ENCODE measurements at places on chromosomes 11 and 22. TPM values are rescaled to one million over a fixed set of nuclear protein-coding genes. Genes with fewer than 3 reads are reported as not detected.

OR2D3 gene
- total RNA-seq = not detected

CASP12 gene
- total RNA-seq = not detected

HIC2 gene
- 2.6 TPM for total RNA-seq

NEU3 gene
- 3.1 TPM for total RNA-seq

FGF4 gene
- total RNA-seq = not detected

PRR5L gene
- total RNA-seq = 15.6 TPM

DAGLA gene
- 6.6 TPM for total RNA-seq

ZFPL1 gene
- total RNA-seq = 33.2 TPM

TMEM86A gene
- total RNA-seq = 0.22 TPM

GVQW3 gene
- total RNA-seq = 0.88 TPM

CCDC89 gene
- not detected for total RNA-seq

SYT13 gene
- total RNA-seq = 6.5 TPM

AIP gene
- 42.7 TPM for total RNA-seq

CD248 gene
- total RNA-seq = not detected

P4HA3 gene
- total RNA-seq = 48.3 TPM

ASCL2 gene
- total RNA-seq = not detected

Measured in A549 treated with Hydrocortisone at 1 μM for 4 hours (cell line).